Vagina (tissue), 2 donors: ENCODE measurements at places on chromosomes 5 and 9.

GRCh38 chr5:157509093-157509492 lies 49.1 kb downstream of the NIPAL4 start:
- no peak for DNase-seq

- peak; percentile 82 for DNase-seq
These were observed 157.3 kb upstream of the ALDH1B1 start for GRCh38 chr9:38235244-38235643.

DNA sequence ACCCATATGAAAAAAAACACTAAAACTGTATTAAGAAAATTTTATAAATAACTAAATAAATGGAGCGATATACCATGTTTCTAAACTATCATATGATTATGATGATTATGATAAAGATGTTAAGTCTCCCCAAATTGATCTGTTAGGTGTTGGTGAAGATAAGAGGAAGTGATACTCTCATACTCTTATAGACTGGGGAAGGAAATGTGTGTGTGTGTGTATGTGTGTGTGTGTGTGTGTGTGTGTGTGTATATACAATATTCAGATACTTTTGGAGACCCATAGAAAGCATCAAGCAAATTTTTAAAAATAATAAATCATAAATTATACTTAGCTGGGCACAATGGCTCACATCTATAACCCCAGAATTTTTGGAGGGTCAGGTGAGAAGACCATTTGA lies 62.9 kb downstream of the TMEM232 start:
- no peak for DNase-seq

- no peak for DNase-seq
These were observed 15.6 kb downstream of the OLFM1 start for GRCh38 chr9:135103001-135103446.

DNA sequence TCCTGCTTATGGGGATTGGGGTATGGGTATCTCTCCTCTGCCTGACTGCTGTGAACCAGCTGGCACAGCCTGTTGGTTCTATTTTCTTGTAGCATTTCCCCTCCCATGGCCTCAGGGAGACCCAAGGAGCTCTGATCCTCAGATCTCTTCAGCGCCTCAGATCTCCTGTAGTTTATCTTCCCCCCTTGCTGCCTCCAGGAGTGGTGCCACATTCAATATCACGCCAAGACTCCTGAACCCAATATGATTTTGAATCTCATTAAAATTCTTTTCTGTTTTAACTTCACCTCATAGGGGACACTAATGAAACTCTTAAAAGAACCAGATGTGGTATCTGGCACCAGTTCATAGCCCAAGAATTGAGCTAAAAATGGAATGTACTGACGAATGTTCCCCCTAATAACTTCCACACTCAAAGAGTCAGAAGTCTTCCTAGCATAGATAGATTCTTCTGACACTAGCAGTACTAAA lies 59.6 kb upstream of the LIFR start:
- no peak for DNase-seq

- no peak for DNase-seq
These were observed 635 bp downstream of the IFT74 start for GRCh38 chr9:26956860-26957233.

GRCh38 chr5:65811885-65812284 lies 89.9 kb downstream of the NLN start:
- no peak for DNase-seq

DNA sequence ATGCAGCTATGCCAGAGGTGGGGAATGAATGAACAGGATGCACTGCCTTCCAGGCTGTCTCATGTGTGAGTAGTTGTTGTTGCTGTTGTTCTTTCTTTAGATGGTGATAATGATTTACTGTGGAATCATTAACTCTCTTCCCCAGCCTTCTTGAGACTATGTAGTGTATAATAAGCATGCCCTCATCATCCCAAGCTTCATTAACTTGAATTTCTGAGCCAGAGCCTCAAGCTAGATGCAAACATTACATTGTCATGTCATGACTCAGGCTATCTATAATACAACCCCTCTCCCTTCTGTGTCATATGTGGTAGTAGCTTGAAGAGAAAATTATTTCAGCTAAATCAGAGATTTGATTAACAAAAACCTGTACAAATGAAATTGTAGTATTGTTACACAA lies 10.0 kb upstream of the ADAMTSL1 start:
- no peak for DNase-seq

GRCh38 chr5:14063138-14063537 lies 80.0 kb upstream of the TRIO start:
- no peak for DNase-seq

DNA sequence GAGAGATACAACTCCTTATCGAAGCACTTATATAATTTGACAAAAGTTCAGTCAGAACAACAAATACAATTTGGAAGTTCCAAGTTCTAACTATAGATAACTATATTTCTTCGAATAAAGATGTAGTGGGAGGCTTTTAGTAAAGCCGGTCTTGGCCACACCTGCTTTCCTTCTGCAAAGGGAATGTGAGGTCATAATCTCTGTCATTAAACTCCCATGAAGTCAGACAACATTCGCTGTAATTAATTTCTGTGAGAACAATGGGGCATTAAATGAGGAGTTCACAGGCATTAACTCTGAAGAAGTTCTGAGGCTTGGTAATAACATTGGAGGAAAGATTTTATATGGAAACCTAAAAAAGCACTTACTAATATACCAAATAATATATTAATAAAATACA lies 67.5 kb downstream of the MCTP1 start:
- no peak for DNase-seq

- DNase-seq, result no peak
These were observed 53.0 kb downstream of the TSSK1B start for GRCh38 chr5:113381791-113382190.

DNA sequence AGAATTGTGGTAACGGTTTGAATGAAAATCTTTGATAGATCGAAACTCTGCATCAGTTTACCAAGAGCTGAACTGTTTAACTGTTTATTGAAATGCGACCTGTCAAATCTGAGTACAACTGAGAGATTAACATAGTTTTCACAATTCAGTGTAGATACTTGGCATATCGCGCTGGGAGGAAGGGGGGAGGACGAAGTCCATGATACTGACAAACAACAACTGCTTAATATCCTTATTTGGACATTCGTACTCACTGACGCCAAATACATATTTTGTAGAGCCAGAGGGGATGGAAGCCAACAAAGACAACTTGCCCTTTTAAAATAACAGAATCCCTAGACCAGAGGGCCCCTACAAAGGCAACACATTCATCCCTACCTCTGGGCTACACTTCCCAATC lies 93.2 kb downstream of the GLIS3 start:
- DNase-seq, result no peak

DNA sequence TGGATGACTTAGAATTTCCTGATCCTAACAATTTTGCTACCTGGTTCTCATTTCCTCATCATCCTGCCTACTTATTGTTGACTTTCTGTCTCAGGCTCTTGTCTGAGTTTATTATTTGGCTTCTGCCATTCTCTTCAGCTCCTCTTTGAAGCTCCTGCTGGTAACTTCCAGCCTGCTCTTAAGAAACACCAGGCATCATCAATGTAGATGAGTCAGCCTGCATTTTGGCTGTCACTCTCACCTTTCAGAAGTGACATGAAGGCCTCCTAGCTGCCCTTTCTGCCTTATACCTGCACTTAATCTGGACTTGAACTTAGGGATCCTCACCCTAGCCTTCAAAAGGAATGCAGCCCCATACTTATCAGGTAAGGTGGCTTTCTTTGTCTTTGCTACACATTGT lies 551.8 kb upstream of the ZNF608 start:
- DNase-seq, result no peak

- DNase-seq, result no peak
These were observed 102.3 kb downstream of the SEMA6A start for GRCh38 chr5:116472274-116472673.

DNA sequence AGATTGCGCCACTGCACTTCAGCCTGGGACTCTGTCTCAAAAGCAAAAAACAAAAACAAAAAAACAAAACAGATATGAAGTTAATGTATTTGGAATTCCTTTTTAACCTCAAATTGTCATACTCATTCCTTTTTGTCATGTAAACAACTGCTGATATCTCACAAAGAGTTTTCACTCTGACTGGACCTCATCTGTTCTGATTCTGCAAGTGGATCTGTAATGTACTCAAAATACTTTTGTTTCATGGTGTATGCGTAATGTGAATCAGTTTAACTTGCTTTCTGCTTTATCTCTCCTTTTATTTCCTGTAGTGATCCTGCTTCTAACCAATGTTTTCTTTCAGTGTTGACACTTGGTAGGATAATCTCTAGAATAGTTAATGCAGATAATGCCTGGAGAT lies 106.7 kb downstream of the FOCAD start:
- no peak for DNase-seq

GRCh38 chr5:176162198-176162597 lies 76.0 kb upstream of the SIMC1 start:
- no peak for DNase-seq

DNA sequence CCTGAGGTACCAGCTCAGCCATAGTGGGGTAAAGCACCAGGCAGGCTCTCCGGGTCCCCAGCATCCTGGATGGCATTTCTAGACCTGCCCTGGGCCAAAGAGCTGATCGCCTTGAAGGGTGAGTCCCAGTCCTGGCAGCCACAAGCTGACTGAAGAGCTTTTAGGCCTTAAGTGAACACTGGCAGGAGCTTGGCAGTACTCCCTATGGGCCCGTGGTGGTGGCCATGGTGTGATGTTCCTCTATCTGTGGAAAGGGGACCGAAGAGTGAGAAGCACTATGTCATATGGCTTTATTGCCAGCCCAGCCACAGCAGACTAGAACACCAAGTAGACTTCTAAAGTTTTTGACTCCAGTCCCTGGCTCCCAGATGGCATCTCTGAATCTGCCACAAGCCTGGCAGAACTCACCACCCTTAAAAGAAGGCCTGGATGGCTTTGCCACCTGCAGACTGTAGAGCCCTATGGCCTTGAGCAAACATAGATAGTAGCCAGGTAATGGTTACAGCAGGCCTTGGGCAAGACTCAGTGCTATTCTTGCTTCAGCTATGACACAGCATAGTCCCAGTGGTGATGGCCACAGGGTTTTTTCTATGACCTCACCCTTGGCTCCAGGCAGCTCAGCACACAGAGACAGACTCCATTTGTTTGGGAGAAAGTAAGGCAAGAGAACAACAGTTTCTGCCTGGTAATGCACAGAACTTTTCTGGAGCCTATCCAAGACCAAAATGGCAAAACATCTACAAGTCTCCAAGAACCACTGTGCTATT lies 801.5 kb upstream of the DMAC1 start:
- DNase-seq, result no peak

DNA sequence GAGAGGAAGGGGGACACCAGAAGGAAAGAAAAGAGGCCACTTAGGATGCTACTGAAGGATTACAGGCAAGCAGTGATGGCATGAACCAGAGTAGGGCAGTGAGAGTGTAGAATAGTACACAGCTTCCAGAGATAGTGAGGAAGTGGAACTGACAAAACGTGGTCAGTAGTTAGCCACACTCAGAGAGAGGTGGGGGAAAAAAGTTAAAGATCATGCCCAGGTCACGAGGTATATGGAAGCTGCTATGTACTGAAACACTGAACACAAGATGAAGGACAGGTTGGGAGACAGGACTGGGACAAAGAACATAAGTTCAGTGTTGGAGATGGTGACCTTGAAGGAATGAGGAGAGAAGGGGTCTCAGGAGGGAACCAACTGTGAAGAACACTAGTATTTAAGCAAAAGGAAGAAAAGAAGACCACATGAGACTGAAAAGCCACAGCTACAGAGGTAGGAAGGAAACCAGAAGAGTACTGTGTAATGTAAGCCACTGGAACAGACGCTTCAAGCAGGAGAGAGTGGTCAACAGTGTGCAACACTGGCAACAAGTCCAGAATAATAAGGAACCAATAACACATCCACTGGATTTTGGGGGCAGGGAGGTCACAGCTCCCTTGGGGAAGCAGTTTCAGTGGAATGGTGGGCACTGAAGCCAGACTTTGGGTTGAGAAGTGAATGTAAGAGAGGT lies 45.5 kb downstream of the ELL2 start:
- DNase-seq, result no peak

GRCh38 chr9:26954050-26954508 lies 2.1 kb upstream of the IFT74 start:
- DNase-seq, result no peak

- DNase-seq, result no peak
These were observed 775.4 kb downstream of the SEMA5A start for GRCh38 chr5:8770431-8770830.

DNA sequence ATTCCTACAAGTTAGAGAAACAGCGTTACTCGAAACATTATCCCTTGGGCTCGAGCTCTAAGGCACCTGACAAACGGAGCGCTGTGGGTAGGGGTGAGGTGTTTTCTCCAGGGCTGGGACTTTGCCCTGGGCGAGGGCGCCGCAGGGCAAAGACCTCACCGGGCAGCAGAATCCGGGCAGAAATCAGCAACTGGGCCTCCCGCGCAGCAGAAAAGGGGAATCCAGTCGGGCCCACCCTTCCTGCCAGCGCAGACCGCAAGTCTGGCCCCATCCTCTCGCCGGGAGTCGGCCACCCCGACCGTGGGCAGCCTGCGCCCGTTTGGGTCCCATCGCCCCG lies 430 bp upstream of the MSH3 start:
- no peak for DNase-seq

GRCh38 chr5:124199893-124200292 lies 546.5 kb downstream of the ZNF608 start:
- no peak for DNase-seq

DNA sequence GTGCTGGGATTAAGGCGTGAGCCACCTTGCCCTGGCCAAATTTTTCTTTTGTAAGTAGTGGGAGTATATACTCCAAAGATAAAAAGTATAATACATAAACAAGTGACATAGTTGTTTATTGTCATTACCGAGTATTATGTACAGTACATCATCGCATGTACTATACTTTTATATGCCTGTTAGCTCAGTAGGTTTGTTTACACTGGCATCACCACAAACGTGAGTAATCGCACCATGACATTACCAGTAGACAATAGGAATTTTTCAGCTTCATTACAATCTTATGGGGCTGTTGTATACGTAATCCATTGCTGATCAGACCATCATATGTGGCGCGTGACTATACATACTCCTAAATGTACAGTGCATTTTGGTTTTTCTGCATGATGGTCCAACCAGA lies 9.8 kb downstream of the SECISBP2 start:
- no peak for DNase-seq

GRCh38 chr9:3323714-3324113 lies 202.1 kb downstream of the RFX3 start:
- DNase-seq, result no peak

DNA sequence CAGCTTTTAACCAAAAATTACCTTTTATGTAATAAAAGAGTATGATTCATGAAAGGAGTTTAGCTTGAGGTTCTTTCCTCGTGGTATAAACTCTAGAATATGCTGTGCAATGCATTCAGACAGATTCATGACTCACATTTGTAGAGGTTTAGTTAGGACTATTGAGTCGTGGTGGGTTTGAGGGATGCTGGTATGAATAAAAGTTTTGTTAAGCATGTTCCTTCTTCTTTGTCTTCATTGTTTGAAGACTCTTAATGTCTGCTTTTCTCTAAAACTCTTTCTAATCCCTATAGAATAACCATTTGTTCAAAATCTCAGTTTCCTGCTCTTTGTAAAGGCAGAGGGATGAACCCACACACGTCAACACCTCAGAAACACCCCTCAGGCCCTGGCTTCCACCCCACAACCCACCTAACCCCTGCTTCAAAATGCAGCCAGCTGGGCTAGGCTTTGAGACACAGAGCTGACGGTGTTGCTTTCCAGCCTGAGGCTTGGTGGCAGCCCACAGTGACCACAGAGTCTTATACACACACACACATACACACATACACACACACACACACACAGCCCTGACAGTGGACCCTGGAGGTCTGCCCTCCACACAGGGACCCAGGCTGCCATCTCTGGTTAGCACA lies 69.0 kb upstream of the IRX1 start:
- DNase-seq, result peak; percentile 62
